ENCODE measurements at places on chromosomes 13 and 19. TPM values are rescaled to one million over a fixed set of nuclear protein-coding genes. Genes with fewer than 3 reads are reported as not detected.

Gene VSTM1
- not detected for total RNA-seq

Gene ZNF442
- 3.5 TPM for total RNA-seq

Gene ATP4B
- total RNA-seq = not detected

Gene CD37
- not detected for total RNA-seq

Gene TSKS
- total RNA-seq = not detected

Gene SIX5
- total RNA-seq = 11.8 TPM

Gene CNFN
- total RNA-seq = not detected

Gene PLK5
- total RNA-seq = under 0.01 TPM

Gene GADD45B
- 46.3 TPM for total RNA-seq

Gene S1PR5
- total RNA-seq = 0.29 TPM

Gene ERICH4
- not detected for total RNA-seq

Gene NRTN
- total RNA-seq = not detected

Gene ZNF836
- total RNA-seq = 11.9 TPM

Gene FFAR2
- not detected for total RNA-seq

Gene ZNF428
- total RNA-seq = 37.3 TPM

Gene SH2D3A
- not detected for total RNA-seq

Gene NLRP4
- not detected for total RNA-seq

Gene SLC6A16
- 1.2 TPM for total RNA-seq

Gene ACP5
- 0.59 TPM for total RNA-seq

Gene PDE4A
- total RNA-seq = 5.1 TPM

Gene PRR22
- total RNA-seq = 0.36 TPM

Gene TMEM190
- not detected for total RNA-seq

Gene KCNC3
- not detected for total RNA-seq

Gene PODNL1
- 4.0 TPM for total RNA-seq

Gene TSSK6
- total RNA-seq = 4.3 TPM

Gene KLK7
- not detected for total RNA-seq

Gene TMEM259
- 84.0 TPM for total RNA-seq

Gene C5AR2
- total RNA-seq = 2.5 TPM

Gene HSH2D
- not detected for total RNA-seq

Gene GARIN5A
- 0.29 TPM for total RNA-seq

Gene CADM4
- total RNA-seq = 1.2 TPM

Gene TTYH1
- not detected for total RNA-seq

Gene HOMER3
- 107 TPM for total RNA-seq

Gene DPF1
- total RNA-seq = 0.72 TPM

Gene PCDH20
- total RNA-seq = not detected

Gene CGB8
- total RNA-seq = not detected

Gene ADPRHL1
- total RNA-seq = 5.1 TPM

Gene ZNF880
- total RNA-seq = 27.1 TPM

Gene CEACAM4
- not detected for total RNA-seq

Gene IGFL3
- total RNA-seq = not detected

Gene EFNB2
- 17.0 TPM for total RNA-seq

Gene SUGP1
- 31.2 TPM for total RNA-seq

Gene CGB2
- total RNA-seq = not detected
